ENCODE measurements at places on chromosomes 2 and 18.

GRCh38 chr2:197266477-197266876 lies 44.1 kb downstream of the ANKRD44 start:
- no peak for DNase-seq

- DNase-seq, result no peak
Measured at GRCh38 chr2:96209011-96209728, 543 bp upstream of the STARD7 start.

GRCh38 chr2:98378901-98379300 lies 32.6 kb downstream of the CNGA3 start:
- DNase-seq, result no peak

DNA sequence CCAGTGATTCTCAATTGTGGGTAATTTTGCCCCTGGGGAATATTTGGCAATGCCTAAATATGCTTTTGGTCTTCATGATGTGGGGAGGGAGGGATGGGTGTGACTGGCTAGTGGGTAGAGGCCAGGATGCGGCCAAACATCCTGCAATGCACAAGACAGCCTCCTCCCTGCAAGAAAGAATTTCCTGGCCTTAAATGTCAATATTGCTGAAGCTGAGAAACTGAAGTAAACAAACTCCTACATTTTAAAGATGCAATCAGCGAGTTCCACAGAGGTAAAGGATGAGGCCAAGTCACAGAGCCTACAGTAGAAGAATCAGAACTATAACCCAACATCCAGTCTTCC lies 272.9 kb upstream of the EPHA4 start:
- DNase-seq, result no peak

- no peak for DNase-seq
Measured at GRCh38 chr18:25005541-25006403, 346.2 kb downstream of the ZNF521 start.

DNA sequence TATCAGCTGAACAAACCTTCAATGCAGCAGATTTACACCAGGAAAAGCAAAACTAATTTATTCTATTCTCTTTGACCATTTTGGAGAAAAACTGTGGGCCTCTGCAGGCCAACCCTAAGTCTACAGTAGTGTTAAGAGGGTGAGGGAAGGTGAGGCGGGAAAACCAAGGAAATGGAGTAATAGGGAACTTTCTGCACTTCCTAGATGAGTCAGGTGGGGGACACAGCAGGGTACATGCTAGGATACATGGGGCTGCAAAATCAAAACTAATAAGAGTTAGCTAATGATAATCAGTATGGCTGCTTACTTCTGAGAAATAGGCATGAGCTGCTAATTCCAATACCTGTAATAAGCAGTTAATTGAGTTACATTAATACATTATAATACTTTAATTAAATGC lies 66.0 kb upstream of the PGAP1 start:
- no peak for DNase-seq

DNA sequence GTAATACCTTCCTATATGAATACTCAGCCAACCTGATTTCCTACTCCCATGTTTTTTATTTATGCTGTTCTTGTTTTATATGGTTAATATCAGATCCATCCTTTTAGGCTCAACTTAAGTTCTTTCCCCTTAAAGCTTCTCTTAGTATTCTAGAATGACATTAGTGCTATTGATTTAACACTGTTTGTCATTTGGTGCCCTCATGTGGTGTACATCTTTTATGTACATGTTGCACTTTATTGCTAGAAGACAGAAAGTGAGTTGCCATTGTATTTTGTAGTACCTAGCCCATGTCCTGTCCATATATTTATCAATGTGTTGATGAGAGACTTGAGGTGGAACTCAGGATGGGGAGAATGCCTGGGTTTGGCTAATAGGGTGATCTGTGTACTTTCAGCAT lies 2.5 kb downstream of the HTRA2 start:
- no peak for DNase-seq

- DNase-seq, result no peak
Measured at GRCh38 chr18:44133483-44133882, 547.2 kb upstream of the SETBP1 start.

GRCh38 chr18:58537272-58538038 lies 91.4 kb downstream of the ALPK2 start:
- no peak for DNase-seq

DNA sequence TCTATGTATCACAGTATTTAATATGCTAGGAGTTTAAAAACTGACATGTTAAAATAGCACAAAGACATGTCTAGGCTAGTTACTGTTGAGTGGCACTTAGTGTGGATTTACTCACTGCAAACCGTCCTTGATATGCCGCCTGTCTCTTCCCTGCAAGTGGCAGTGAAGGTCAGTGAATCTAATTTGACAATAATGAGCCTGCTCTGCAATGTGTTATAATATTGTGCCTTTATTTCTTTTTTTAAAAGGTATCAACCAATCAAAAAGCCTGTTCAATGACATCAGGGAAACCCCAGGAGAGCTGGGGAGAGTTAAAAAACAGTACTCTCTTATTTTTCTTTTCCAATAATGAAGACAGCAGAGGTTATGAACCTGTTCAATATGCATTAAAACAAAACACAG lies 384.1 kb downstream of the ERBB4 start:
- DNase-seq, result no peak

- DNase-seq, result no peak
Measured at GRCh38 chr2:108195133-108195439, 44.7 kb upstream of the SULT1C3 start.

DNA sequence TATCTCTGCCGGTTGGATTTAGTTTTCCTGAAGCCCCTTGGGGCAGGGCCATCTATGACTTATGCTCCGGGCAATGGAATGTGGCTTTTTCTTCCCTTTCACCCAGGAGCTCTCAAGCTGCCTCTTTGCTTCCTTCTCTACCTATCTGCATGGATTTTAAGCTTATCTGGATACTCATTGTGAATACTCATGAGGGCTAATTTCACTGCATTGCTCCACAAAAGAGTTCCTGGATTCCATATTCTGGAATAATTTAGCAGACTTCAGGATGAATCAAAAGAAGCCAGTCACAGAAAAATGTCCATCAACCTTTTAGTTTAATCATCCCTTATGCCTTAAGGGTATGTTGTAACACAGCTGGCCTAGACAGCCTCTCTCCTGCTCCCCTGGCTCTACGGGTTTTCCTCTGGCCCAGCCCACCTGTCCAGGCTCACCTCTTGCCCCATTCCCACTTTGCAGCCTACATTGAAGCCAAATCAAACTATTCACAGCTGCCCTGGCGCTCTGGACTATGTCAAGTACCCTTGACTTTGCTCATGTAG lies 122.8 kb upstream of the RMDN2 start:
- no peak for DNase-seq

- DNase-seq, result no peak
Measured at GRCh38 chr2:79622508-79622907, 109.7 kb downstream of the CTNNA2 start.

DNA sequence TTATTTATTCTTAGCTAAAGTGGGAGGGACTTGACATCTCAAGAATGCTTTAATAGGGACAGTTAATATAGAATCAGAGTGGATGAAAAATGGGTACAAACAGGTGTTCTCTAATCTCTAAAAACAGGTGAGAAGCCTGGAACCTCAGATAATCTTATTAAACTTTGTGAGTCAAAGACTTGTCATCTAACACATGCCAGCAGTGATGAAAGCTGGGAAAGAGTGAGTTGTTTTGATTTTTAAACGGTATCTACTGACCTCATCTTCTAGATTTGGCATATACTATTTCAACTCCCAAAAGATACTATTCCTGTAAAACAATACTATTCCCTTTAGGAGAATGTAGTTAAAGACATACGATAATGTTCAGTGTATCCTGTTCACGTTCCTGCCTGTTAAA lies 103.4 kb downstream of the CCDC141 start:
- no peak for DNase-seq

- no peak for DNase-seq
Measured at GRCh38 chr2:198991431-198991830, 466.3 kb downstream of the SATB2 start.

- DNase-seq, result no peak
Measured at GRCh38 chr2:151975460-151976414, 123.1 kb downstream of the CACNB4 start.

DNA sequence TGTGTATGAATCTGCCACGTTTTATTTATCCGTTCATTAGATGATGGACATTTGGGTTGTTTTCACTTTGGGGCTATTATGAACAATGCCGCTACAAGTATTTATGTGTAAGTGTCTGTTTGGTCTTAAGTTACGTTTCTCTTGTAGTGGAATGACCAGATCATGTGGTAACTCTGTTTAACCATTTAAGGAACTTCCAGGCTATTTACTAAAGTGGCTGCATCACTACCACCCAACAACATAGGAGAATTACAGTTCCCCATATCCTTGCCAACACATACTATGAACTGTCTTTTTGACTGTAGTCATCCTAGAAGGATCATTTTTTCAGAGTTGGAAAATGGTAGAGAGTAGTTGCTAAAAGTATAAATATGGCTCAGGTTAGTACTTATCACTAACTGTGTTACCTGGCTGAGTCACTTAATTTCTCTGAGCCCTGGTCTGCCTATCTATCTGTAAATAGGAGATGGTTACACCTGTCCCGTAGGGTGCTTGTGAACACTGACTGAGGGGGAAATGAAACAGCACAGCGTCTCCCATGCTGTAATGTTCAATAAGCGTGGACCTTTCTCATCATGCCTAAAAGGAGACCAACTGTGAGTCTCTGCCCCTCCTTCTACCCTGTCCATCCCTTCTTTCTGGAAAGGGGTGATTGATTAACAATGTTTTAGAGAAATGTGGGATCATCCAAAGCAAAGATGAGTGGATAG lies 103.1 kb downstream of the SH3RF3 start:
- no peak for DNase-seq

- DNase-seq, result no peak
Measured at GRCh38 chr2:197081294-197081693, 154.8 kb upstream of the PGAP1 start.

Measured in activated T-helper 9 cell treated with anti-CD3 and anti-CD28 coated beads, Interleukin-2, amount 50 U/mL, for 16 hours (primary cell).